ENCODE measurements at places on chromosomes 7 and 10.

GRCh38 chr10:3972460-3973301, 187.7 kb upstream of the KLF6 start:
- DNase-seq = no peak

GRCh38 chr10:45443101-45444009, 69.3 kb downstream of the ALOX5 start:
- no peak for DNase-seq

DNA sequence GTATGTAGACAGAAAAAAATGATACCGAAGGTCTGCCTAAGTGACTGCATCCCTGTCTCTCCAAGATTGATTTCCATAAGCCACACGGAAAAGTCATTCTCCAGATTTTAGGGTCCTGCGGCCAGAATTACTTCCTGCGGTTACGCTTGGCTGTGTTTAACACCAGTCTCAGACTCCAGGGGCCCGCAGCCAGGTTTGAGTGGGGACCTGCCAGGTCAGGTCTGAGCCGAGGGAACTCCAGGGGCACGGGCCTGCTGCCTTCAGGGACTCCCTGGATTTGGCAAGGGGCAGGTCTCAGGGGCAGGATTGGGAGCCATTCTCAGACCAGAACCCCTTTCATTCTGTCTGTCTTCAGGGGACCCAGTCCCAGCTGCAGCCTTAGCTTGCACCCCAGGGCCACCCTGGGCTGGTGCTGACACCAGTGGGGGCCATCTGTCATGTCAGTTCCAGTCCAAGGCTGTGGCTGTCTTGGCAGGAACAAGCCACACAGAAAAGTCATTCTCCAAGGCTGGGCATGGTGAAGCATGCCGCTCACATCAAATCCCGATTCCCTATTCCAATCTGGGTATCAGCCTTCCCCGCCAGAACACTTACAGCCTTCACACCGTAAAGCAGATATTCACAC, 39.0 kb downstream of the TMEM120A start:
- DNase-seq = no peak

GRCh38 chr10:308101-308500, 172.8 kb downstream of the ZMYND11 start:
- no peak for DNase-seq

DNA sequence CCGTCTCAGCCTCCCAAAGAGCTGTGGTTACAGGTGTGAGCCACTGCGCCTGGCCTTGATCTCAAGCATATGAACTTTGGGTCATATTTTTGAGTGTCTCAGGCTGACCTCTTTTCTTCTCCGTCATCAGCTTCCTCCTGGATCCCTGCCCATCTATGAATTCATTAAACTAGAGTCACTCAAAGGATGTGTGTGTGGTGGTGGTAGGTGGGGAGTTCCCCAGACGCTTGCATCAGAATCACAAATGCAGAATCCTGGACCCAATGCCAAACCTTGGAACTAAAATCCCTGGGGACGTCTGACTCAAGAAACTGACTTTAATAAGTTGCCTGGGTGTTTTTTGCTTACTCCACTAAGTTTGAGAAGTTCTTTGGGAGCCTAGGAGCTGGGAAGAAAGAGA, 6.7 kb upstream of the CREB5 start:
- no peak for DNase-seq

DNA sequence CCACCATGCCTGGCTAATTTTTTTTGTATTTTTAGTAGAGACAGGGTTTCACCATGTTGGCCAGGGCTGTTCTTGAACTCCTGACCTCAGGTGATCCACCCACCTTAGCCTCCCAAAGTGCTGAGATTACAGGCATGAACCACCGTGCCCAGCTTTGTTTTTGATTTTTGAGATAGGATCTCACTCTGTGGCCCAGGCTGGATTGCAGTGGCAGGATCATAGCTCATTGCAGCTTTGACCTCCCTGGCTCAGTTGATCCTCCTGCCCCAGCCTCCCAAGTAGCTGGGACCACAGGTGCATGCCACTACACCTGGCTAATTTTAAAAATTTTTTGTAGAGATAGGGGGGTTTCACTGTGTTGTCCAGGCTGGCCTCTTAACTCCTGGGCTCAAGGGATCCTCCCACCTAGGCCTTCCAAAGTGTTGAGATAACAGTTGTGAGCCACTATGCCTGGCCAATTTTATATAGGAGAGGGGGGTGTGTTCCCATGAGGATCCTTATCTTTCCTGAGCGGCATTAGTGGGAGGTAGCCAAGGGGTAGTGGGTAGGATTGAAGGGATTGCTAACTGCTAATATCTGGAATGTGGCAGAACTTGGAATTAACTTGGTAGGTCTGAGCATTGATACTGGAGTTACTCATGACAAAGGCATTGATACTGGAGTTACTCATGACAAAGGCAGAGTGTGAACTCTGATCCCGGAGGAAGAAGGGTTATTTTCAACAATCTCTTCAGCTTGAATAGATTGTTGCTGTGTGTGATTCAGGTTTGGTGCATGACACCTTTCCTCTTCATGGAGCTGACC, 1.0 kb upstream of the NOLC1 start:
- no peak for DNase-seq

GRCh38 chr7:18534481-18534880, 38.9 kb downstream of the HDAC9 start:
- no peak for DNase-seq

GRCh38 chr7:155258226-155258560, 39.5 kb upstream of the INSIG1 start:
- DNase-seq = no peak

GRCh38 chr7:7705318-7705717, 13.1 kb downstream of the RPA3 start:
- DNase-seq = no peak

DNA sequence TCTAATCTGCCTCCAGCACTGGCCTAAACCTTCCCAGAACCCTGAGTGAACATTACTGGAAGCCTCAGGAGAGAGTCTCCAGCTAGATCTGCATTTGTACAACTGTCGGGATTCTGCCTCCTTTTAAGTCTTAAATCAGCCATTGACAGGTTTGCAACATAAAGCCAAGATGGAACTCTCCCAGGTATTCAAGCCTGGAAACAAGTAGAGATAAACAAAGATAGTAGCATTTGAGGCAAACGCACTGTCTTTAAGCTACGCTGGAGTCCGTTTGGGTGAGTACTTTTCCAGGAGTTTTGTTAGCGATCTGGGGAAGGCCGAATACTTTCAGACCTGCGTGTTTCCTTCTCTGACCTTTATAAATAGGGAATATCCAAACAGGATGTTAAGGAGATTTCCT, 317.2 kb upstream of the FZD8 start:
- no peak for DNase-seq

GRCh38 chr7:1845536-1846311, 175.6 kb downstream of the ELFN1 start:
- DNase-seq = no peak

DNA sequence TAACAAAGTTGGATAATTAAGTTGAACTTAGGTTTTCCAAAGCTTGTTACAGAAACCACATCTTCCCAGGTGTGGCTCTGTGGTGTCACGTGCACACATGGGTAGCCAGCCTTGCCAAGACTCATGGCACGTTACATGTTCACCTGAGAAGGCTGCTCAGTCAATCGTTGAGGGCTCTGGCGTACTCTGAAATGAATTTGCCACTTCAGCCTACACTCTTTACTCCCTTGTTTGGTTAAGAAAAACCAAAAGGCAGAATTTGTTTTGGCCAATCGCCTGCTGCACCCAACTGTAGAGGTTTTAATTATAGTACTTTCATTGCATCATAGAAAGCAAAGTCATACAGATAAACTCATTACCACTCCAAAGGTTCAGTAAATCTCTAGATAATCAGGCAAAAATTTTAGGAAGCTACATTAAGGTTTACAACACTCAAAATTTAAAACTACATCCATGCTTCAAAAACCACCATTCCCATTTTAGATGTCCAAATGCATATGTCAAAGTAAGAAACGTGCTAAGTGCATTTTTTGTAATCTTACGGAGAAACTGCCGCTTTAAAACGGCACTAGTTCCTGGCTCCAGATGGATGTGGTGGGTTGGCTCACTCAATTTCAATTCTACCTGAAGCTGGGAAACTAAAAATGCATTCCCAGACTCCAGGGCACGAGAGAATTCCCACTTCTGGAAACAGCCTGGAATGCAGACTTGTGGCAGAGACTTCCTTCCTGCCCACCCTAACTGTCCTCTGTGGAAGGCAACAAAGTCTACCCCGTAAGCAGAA, 88.4 kb downstream of the DIP2C start:
- no peak for DNase-seq

DNA sequence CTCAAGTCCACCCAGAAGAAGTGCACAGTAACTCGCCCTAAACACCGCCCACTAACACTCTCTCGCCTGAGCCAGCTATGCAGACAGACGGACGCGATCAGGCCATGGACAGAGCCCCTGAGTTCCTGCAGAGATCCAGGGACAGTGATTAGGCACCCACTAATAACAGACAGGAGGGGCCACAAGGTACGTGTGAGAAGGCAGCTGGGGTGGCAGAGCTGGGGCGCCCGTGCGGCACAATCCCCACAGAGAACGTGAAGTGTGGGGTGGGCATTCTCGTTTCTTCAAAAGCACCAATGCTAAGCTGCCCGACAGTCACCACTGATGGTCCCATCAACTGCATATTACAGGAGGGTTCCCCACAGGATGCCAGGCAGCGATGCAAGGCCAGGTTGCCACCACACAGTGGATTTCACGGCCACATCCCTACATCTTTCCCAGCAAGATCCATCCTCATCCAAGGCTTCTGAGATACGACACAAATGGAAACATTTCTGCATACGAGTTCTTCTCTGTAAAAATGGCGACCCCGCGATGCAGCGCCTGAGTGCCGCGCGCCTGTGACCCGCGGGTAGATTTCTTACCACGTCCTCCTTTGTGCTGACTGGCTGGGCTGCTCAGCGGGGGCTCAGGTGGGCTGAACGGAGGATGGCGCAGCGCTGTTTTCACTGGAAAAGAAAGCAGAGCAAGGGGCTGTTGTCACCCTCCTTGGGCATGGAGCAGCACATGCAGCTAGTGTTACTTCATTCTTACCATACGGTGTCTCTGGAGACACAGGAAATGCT, 237.5 kb downstream of the TNS3 start:
- DNase-seq = no peak

GRCh38 chr10:69957886-69958555, 94.6 kb upstream of the MACROH2A2 start:
- DNase-seq = no peak

- peak; percentile 87 for DNase-seq
Measured at GRCh38 chr10:73879296-73880173, 5.2 kb upstream of the CAMK2G start.

- no peak for DNase-seq
Measured at GRCh38 chr10:63013755-63014154, 119.4 kb upstream of the NRBF2 start.

GRCh38 chr10:66586073-66586472, 339.8 kb upstream of the LRRTM3 start:
- no peak for DNase-seq
